ENCODE measurements at places on chromosomes 11 and 22.
A peak's percentile ranks its signal among the peaks of the same experiment; 100 is the strongest.

GRCh38 chr11:117918366-117919255 lies 10.6 kb downstream of the TMPRSS13 start:
- no peak for DNase-seq

- DNase-seq = peak; percentile 59
Measured at GRCh38 chr11:95715777-95716241, 73.8 kb downstream of the FAM76B start.

DNA sequence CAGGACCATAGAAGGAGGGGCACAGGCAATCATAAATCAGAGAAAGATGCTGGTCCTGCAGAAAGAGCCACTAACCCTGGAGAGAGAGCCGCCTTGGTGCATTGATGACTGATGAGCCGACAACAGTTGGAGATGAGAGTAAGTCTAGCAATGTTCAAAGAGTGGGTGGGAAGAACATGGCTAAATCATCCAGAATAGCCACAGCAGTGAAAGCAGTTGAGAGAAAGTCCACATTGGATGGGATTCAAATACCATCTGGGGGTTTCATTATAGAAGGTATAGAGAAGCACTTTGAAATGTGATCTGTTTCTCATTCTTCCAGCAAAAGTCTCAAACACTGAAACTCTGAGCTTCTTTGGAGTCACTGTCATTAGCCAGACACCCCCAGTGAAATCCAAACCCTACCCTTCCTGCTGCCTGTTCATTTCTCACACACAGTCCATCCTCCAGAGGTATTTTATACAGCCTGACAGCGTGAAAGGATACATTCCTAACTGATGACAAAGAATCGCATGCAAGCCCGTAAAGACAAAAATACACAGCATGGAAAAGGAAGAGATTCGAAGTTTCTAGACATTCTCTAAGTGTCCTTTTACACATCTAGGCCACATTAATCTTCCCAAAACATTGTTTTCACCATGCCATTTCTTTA lies 303.1 kb upstream of the MPPED2 start:
- DNase-seq = peak; percentile 68

DNA sequence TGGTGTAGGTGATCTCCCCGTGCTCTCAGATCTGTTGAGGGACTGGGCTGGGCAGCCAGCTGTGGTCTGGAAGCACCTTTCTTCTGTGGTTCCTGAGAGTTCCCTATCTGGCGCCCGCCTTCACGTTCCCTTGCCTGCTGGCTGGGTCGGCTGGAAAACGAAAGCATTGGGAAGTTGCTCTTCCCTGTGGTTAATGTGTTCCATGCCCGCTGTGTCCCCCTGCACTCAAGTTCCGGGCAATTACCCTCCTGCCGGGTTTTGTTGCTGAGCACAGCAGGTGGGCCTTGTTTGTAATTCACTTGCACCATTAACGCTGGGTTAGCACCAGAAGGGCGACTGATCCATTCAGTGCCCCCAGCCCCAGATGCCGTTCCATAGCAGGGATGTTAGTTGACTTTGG lies 134.1 kb downstream of the GRIK4 start:
- DNase-seq = no peak

DNA sequence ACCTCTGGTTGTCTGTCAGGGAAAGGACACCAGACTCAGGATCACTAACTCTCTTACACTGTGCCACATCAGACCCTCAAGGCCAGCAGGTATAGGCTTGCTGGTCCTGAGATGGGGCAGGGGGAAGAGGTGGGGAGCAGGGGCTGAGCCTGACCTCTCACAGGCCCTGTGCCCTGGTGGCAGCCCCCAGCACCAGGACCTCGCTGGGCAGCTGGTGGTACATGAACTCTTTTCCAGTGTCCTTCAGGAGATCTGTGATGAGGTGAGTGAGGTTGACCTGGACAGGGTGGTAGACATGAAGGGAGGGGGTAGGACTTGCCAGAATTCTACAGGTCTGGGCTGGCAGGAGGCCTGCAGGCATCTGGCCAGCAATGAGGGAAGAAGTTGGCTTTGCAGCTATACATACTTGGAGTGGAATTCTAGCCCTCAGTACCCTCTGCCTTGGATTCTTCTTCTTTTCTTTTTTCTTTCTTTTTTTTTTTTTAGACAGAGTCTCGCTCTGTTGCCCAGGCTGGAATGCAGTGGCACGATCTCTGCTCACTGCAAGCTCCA lies 1.4 kb downstream of the NUDT22 start:
- DNase-seq = no peak

GRCh38 chr11:43546561-43547429 lies 133.7 kb upstream of the HSD17B12 start:
- no peak for DNase-seq

- DNase-seq = no peak
Measured at GRCh38 chr11:6892400-6892799, at the start of gene OR2D2. OR2D2 (minus strand) TSS chr11:6892500; CDS start chr11:6892500, 0 bp downstream.

GRCh38 chr11:28346721-28347120 lies 238.5 kb downstream of the METTL15 start:
- no peak for DNase-seq

GRCh38 chr22:35782504-35782903 lies 64.8 kb downstream of the APOL5 start:
- peak; percentile 63 for DNase-seq

- peak; percentile 14 for DNase-seq
Measured at GRCh38 chr11:84249344-84250135, 963.4 kb upstream of the CCDC90B start.

GRCh38 chr11:123587559-123587958 lies 66.9 kb downstream of the SCN3B start:
- no peak for DNase-seq

- no peak for DNase-seq
Measured at GRCh38 chr11:120651836-120652235, 140.3 kb downstream of the GRIK4 start.

- DNase-seq = no peak
Measured at GRCh38 chr11:115693002-115693401, 188.8 kb upstream of the CADM1 start.

GRCh38 chr11:46611526-46612304 lies 5.3 kb downstream of the HARBI1 start:
- DNase-seq = no peak

- DNase-seq = no peak
Measured at GRCh38 chr11:132452616-132453015, 1079.7 kb downstream of the OPCML start.

DNA sequence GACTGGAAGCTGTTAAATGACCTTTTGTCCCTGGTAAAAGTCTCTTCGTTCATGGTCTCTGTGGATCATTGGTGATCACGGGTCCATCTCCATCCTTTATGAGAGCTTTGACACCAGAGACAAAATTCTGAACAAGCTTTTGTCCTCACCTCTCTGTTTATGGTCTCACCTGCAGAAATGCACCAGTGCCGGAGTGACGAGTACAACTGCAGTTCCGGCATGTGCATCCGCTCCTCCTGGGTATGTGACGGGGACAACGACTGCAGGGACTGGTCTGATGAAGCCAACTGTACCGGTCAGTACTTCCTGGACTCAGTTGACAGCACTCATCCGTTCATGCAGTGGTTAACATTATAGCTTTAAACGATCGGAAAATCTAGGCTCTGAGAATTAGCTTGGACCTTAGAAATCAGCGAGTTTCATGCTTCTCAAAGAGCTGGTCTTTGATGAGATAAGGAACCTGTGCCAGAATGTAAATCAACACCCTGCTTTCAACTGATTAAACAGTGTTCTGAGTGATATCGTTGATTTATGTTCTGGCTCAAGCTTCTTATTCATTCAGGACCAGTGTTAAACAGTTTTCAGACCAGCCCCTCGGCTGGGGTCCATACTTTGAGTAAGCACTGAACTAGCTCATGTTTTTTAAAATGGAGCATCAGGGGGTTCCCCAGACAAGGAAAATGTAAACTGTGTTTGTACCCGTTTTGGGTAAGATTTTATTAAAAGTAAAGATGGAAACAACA lies 124.5 kb upstream of the SORL1-AS1 start:
- DNase-seq = no peak

GRCh38 chr22:38032681-38033521 lies 24.3 kb upstream of the PICK1 start:
- DNase-seq = peak; percentile 83

- no peak for DNase-seq
Measured at GRCh38 chr11:35662061-35662648, 420 bp upstream of the TRIM44 start.

Measured in fibroblast of skin of right quadriceps (primary cell).